NCI-H2029 (cell line): ENCODE measurements at places on chromosomes 12 and 14.

DNA sequence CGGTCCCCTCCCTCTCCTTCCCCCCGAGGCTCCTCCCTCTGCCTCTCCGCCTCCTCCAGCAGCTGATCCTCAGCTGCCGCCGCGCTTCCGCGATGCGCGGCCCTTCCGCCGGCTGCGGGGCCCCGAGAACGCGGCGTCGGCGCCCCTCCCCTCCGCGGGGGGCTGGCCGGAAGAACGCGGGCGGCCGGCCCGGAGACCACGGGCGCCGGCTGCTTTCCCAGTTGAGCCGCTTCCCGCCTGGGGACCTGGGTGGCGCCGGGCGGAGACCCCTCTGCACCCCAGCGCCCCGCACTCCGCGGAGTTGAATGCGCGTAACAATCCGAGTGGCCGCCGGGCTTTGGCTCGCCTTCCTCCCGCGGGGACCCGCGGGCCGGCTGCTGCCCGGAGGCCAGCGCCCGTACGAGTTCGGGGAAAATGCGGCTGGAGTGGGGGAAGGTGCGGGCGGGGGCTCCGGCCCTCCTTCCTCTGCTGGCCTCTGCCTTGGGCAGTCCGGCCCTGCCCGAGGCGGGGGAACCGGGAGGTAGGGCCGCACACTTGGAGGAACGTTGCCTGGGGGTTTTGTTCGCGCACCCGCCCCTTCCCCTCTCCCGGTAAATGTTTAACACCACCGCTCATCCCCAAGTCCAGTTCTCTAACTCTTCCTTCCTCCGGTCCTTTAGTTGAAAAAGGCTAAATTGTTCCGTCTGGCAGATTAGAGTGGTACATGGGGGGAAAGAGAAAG lies 393 bp upstream of the DCAF5 start:
- peak; percentile 71 for DNase-seq

DNA sequence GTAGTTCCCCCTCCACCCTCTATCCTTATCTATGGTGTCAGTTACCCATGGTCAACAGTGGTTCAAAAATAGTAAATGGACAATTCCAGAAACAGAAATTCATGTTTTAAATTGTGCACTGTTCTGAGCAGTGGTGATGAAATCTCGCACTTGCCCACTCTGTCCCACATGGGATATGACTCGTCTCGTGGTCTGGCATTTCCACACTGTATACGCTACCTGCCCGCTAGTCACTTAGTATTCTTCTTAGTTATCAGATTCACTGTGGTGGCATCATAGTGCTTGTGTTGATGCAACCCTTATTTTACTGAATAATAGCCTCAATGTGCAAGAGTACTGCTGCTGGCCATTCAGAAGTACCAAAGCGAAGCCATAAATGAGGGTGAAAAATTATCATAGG lies 507.0 kb downstream of the SNAPC1 start:
- DNase-seq = no peak

DNA sequence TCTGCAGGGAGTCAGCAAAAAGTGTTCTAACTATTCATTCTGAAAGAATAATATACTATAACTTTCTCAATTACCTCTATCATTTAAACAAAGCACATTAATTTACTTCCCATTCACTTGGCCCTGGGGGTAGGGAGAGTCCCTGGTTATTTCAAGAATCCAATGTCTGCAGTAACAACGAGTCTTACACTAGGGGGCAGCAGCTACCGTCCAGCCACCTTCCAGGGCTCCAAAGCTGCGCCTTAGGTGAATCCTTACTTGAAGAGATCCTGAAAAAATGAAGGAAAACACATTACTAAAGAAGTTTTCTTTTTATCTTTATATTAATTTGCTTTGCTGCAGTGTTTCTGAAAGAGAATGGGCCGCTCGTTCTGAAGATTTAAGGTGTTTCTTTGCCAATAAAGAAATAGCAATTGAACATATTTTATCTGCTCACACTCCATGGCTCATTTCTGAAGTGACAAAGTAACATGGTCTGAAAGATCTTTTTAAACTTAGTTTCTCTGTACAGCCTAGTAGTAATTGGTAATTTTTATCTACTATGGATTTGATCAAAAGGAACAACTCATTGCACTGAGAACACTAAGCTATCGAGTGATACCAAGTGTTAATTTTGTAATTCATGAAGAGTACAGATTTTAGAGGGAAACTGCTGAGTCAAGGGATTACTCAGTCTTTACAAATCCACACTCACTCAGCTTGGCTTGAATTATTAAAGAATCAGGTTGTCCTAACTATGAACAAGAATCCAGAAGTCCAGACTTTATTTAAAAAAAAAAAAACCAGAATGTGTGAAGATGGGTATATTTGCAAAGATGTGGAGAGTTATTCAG lies 27.6 kb downstream of the BHLHE41 start:
- DNase-seq = peak; percentile 58

GRCh38 chr14:98022541-98023520 lies 1225.6 kb downstream of the VRK1 start:
- no peak for DNase-seq

DNA sequence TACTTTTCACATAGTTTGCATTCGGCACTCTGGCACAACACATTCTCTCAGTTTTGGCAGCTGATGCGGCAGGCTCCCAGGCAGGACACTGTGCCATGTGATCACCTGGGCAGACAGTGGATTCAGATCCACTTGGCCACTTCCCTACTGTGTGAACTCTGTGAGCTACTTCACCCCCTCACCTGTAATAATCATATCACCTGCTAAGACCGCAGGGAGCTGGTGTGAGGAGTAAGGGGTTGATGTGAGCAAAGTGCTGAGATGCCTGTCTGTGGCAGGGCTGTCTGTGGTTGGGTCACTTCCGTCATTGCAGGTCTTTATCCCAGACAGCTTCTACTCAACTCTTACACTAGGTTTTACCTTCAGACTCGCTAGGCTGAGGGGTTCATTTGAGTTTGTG lies 50.4 kb upstream of the AMN start:
- no peak for DNase-seq

DNA sequence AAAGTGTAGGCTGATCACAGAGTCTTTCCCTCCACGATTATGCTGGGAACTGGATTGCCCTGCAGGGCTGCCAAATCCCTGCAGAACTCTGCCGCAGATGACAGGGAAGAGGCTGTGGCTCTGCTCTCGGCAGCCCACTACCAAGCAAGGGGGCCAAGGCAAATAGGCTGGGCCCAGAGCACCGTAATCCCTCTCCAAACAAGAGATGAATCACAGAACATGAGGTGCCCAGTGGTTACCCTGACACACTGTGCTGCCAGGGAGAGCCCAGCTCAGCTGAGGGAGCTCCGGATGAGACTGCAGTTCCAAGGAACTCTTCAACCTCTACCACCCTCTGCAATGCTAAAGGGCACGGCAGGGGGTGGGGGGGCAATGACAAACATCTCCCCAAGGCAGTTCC lies 33.9 kb downstream of the STON2 start:
- no peak for DNase-seq

- no peak for DNase-seq
These were observed 66.6 kb downstream of the ERGIC2 start for GRCh38 chr12:29314416-29314815.

GRCh38 chr12:43123461-43123860 lies 428.5 kb downstream of the ADAMTS20 start:
- DNase-seq = no peak

- no peak for DNase-seq
These were observed 40.1 kb upstream of the AMN start for GRCh38 chr14:102882226-102882906.

GRCh38 chr12:966724-967123 lies 17.2 kb upstream of the RAD52 start:
- no peak for DNase-seq

GRCh38 chr14:94773655-94774343 lies 3.9 kb upstream of the GSC start:
- no peak for DNase-seq
